BJ (cell line): ENCODE measurements at places on chromosomes 16 and 17. TPM values are rescaled to one million over a fixed set of nuclear protein-coding genes. Genes with fewer than 3 reads are reported as not detected.

- no peak for DNase-seq
Measured at GRCh38 chr16:47493381-47494337, 32.5 kb downstream of the PHKB start.

GRCh38 chr17:60229188-60229802, 79.5 kb downstream of the CA4 start:
- DNase-seq, result no peak

Gene ZG16
- not detected in 2 replicates for polyA plus RNA-seq

Gene CAVIN1
- 607 and 734 TPM in 2 replicates for polyA plus RNA-seq
